ENCODE measurements at places on chromosomes 7 and 10.

GRCh38 chr7:140673063-140673773 is 473 bp downstream of the ADCK2 start:
- no peak for DNase-seq

DNA sequence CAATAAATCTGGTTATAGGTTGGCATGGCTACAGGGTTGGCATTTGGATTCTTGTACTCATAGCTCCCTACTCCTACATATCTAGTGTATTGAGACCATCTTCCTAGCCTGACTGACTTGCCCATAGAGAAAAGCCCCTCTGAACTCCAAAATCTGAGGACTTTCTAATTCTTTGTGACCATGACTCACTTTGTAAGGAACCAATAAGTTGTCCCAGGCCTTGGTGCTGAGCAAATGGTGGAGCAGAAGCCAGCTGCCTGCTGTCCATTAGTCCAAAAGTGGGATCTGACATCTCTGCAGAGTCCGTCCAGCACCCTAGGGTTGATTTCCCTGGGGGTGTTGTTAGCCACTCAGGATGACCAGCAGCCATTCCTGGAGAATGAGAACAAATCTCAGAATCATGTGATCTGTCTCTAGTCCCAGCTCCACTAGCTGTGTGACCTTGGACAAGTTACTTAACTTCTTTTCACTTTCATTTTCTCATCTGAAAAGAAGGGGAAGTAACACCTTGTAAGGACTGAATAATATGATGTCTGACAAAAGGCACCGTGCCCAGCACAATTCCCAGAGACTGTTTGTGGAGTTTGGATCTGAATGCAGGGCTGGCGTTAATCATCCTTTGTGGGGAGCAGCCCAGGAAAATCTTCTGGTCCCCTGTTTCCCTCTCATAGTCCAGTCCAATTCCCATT is 44.1 kb downstream of the MTURN start:
- no peak for DNase-seq

- DNase-seq: no peak
Measured at GRCh38 chr7:5177060-5177459, 13.0 kb upstream of the WIPI2 start.

DNA sequence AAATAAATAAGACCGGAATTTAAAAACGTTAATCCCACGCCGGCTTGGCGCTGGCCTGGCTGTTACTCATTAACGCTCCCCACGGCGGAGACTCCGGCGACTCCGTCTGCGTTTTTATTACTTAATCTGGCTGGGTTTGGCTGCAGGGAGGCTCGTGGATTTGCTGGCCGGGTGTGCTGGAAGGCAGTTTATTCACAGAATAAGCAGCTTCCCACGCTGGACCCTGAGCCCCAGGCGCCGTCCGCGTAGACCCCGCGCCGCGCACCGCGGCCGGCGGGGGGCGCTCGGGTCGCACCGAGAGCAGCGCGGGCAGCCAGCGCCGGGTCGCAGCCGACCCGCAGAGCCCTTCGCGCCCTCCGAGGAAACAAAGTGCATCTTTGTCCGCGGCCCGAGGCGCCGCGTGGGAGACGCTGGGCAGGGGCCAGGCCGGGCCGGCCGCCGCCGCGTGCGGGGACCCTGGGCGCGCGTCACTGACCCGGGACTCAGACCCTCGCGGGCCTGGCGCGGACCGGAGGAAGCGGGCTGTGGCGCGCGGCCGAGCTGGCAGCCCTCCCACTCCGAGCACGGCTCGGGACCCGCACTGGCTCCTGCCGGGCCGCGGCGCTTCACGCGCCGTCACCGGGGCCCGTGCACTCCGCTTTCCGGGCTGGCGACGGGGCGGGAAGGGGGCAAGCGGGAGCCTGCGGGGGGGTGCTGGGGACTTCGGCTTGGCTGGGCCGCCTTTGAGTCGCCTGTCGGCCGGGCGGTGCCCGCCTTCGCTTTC is 587 bp upstream of the GRK5 start:
- peak; percentile 88 for DNase-seq

DNA sequence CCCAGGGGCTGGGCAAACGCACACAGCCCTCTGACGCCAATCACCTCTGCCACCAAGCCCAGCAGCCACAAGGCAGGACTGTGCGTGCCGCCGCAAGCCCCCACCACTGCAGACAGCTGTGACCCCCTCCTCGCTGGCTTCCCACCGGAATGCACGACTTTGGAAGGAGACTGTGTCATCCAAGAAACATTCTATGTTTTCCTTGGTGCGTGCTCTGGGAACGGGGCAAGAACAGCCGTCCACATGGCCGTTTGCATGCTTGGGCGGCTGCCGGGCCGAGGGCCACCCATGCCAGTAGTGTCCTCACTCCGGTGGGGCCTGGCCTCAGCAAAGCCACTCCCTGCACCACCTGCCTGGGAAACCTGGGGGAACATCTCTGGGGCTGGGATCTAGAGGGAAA is 17.6 kb upstream of the ELN start:
- DNase-seq: no peak

- DNase-seq: no peak
Measured at GRCh38 chr7:111362506-111363054, 199.7 kb downstream of the IMMP2L start.

DNA sequence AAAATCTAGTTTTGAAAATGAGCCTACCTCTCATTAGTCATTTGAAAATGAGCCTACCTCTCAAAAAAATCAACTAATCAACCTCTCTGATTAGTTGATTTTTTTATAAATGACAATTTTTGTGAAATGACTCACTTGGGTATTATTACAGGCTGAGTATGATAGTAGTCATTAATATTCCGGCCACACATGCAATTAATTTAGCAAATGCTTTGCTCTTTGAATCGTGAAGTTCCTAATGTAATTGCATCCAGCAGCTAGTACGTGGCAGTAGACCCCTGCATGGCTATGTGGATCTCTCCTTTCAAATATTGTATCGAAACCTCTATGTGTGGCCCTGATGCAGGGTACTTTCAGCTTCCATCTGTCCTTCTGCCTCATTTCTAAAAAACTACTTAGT is 245.9 kb upstream of the PHYHIPL start:
- DNase-seq: no peak

DNA sequence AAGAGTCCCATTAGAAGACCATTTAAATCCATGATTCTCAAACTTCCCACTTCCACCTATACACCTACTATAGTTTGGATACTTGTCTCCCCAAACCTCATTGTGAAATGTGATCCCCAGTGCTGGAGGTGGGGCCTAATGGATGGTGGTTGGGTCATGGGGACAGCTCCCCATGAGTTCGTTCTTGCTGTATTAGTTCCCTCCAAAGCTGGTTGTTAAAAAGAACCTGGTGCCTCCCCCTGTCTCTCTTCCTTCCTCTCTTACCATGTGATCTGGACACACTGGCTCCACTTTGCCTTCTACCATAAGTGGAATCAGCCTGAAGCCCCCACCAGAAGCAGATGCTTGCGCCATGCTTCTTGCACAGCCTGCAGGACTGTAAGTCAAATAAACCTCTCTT is 53.9 kb downstream of the WIPF3 start:
- DNase-seq: no peak

DNA sequence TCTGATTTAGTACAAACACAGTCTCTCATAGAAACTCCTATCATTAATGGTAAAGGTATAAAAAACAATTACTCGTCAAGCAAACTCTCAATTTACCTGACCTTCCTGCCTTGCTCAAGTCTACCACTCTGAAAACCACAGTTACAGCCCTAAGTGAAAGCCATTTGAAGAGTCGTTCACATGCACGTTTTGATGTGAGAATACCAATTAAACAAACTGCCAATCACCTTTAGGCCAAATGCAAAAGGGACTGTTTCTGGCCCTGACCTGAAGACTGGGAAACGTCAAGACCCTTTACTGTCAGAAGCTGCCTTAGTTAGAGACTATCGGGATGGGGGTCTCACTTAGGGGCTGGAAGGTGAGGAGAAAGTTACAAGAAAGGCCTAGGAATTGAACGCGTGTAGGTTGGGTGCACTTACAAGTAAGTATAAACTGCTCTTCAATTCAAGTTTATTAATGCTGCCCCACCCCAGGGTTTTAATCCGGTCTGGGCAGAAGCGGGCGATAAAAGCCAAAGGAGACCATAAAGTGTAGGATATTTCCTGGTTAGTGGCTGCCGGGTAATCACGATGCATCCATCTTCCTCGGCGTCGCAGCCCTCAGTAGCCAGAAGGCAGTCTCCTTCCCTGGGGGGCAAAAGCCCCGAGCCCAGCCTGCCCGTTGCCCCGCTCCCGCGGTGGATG is 935 bp downstream of the TM9SF3 start:
- no peak for DNase-seq

DNA sequence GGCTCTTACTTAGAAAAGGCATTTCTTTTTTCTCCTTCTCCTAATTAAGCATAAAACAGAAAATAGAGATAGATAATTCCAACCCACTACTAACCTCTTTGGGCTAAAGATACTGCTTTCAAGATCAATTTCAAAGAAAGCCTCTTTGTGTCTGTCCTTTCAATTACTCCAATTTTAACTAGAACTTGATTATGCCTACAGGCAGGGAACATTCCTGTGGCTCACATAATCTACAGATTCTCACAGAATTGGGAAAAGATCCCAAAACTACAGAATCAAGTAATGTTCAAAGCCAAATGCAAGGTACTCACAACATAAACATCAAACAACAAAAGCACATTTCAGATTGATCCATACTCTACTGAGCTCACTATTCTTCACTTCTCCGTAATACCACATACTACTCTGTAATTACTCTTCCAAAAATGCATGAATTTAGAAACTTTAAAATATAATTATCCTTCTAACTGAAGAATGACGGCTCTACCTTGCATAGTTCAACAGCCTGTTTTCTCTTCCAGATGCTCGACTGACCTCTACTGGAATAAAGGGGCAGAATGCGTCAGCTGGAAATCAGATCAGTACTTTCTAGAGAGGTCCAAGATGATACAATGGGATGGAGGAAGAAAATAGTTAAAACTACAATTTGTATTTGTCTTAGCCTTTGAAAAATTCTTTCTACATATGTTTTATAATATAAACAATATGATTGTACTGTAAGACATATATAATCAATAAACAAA is 3.9 kb downstream of the MTERF1 start:
- DNase-seq: no peak

DNA sequence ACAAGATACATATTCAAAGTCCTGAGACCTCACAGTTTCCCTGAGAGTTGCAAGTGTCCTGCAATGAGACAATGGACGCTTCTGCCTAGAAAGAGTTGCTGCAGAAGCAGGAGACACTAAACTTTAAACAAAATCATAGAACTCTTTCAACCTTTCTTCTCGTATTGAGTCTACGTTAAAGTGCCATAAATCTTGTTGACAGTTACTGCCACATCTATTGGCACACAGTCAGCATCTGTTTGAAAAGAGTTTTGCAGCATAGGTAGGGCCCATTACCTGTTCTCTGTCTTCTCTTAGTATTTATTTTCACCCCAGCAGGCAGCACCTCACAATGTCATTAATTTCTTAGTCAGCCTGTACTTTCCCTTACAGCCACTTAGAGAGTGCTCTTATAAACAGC is 335.3 kb upstream of the ETV1 start:
- DNase-seq: no peak

- DNase-seq: no peak
Measured at GRCh38 chr10:86219271-86219670, 147.3 kb downstream of the GRID1 start.

- DNase-seq: no peak
Measured at GRCh38 chr7:136033413-136034031, 56.4 kb upstream of the MTPN start.

DNA sequence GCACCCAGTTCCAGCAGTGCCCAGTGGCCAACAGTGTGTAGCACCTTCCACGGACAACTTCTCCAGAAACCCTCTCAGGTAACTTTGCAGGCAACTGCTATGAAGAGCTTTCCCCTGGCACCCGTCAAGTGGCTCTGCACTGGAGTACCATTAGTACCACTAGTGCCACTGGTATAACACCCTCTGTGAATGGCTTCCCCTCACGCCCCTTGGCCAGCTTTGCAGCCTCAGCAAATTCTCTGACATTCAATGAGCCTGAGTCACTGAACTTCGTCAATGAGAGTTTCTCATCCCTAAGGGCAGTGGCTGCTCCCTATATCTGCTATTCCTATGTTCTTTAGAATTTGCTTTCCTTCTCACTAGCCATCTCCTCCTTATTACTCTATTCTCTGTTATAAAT is 7.6 kb upstream of the HERPUD2 start:
- DNase-seq: no peak

DNA sequence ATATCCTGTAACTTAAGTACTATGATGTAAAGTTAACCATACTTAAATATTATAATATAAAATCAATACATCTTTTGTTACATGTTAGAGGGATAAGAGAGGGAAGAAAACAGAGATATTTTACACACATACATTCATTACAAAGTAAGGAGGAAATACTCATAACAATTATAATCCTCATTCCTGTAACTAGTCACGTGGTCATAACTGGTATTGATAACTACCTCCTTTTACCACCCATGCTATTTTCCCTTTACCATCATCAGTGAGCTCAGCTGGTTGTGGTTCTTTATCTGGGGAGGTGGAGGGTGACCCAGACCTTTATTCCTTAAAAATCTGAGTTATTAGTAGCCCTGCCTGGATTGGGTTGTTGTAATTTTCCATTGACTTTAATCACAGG is 8.3 kb downstream of the GIMAP8 start:
- DNase-seq: no peak

GRCh38 chr10:26517141-26517867 is 79.2 kb downstream of the APBB1IP start:
- DNase-seq: no peak

GRCh38 chr10:327889-328852 is 192.9 kb downstream of the ZMYND11 start:
- DNase-seq: no peak

GRCh38 chr7:44305564-44306507 is 19.6 kb downstream of the CAMK2B start:
- peak; percentile 42 for DNase-seq

DNA sequence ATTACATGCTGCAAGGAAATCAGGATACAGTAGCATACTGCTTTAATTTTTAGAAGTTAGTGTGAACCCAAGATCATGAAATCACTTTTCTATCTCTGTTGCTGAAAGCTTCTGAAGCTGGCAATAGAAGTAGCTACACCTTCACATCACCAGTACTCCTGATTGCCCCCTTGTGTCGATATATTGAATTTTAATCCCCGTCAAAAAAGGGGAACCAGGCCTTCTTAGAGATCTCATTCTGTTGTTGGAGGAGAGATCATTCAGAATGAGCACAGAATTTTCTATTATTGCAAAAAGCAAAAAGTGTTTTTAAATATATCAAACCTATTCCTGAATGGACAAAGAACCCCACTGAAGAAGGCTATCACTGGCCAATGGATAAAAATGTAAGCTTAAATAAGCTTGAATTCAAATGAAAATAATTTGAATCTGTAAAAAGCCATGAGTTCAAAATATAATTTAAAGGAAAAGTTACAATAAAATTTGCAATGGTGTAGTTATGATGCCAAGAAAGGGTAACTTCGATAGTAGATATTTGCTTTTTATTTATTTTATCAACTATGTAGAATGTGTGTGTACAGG is 39.7 kb upstream of the TEX47 start:
- no peak for DNase-seq

DNA sequence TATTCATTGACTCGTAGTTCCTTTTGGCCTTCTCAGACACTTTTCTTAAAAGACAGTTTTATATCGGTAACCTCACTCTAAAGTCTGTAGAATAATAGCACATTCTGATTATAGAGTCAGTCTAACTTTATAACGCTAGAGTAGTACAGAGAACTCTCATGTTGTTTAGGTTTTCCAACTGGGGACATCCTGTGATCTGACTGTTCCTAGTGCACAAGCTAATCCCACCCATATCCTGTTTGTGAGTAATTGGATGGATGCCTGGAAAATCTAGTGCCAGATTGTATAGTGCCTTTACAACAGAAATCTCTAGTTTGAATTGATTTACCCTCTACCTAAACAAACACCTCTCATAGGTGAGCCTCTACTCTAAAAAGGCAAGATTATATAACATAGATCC is 107.4 kb downstream of the ZEB1 start:
- no peak for DNase-seq
